ENCODE measurements at places on chromosomes 5 and 9.

DNA sequence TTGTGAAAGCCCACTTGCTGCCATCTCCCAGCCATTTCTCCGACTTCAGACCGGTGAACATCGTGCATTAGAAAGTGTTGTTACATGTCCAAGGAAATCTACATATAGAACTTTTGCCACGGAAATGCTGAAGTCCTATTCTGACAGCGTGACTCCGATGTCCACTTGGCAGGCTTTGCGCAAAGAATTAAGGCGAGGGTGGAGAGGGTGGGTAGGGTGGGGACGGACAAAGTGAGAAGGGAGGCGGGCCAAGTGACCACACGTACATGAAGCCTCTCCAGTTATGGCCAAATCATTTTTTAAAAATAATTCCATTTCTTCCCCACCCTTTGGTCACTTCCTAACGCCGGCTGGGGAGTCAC is 460 bp upstream of the ACO1 start:
- no peak for DNase-seq

DNA sequence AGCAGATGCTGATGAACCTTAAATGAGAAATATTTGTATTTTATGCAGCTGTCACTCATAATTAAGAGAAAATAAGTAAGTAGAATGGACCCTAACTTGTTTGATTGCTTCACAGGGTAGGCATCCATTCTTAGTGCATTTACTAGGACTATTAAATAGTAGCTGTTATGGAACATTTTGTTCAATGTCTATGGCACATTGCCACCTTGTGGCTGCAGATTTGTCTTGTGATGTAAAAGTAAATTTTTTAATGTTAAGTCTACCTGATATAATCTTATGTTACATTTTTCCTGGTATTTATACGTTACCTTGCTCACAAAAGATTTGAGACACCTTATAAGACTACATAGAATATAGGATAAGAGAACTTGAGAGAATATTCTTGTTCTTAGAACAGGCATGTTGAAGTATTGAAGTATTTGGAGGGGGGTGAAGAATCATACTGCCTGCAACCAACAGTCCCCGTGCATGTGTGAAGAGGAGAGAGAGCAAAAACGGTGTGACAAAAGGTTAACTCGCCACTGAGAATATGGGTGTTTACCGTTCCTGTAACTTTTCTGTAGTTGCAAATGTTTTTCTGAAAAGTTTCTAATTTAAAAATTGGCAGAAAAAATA is 161.1 kb downstream of the MAST4 start:
- DNase-seq, result peak; percentile 5

DNA sequence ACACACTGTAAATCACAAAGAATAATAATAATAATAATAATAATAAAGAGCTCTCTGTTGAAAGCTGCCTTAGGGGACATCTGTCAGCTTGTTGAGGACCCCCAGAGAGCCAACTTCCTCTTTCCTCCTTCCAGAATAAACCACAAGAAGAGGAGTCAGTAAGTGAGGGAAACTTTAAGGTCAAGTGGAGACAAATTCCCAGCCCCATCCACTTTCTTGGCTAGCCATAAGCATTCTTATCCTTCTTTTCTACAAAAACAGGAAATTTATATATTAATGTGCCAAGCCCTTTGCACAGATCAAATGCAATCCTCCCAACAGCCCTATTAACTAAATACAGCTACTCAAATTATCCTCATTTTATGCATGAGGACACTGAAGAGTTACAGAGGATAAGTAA is 9.4 kb upstream of the C5orf58 start:
- no peak for DNase-seq

- DNase-seq, result no peak
These were observed 71.0 kb downstream of the FER start for GRCh38 chr5:108818613-108819272.

DNA sequence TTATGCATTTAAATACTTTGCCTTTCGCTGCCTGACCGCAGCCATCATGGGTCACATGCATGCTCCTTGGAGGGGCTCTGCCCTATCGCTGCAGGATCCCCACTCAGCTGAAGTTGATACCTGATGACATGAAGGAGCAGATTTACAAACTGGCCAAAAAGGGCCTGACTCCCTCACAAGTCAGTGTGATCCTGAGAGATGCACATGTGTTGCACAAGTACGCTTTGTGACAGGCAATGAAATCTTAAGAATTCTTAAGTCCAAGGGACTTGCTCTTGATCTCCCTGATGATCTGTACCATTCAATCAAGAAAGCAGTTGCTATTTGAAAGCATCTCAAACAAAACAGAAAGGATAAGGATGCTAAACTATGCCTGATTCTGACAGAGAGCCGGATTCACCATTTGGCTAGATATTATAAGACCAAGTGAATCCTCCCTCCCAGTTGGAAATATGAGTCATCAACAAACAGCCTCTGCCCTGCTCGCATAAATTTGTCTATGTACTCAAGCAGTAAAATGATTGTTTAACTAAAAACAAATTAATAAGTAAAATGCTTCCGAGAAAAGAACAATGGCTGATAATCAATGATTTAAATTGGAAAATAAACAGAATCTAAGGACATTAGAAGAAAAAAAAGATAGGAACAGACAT is 41.6 kb upstream of the PPP2CA start:
- no peak for DNase-seq

DNA sequence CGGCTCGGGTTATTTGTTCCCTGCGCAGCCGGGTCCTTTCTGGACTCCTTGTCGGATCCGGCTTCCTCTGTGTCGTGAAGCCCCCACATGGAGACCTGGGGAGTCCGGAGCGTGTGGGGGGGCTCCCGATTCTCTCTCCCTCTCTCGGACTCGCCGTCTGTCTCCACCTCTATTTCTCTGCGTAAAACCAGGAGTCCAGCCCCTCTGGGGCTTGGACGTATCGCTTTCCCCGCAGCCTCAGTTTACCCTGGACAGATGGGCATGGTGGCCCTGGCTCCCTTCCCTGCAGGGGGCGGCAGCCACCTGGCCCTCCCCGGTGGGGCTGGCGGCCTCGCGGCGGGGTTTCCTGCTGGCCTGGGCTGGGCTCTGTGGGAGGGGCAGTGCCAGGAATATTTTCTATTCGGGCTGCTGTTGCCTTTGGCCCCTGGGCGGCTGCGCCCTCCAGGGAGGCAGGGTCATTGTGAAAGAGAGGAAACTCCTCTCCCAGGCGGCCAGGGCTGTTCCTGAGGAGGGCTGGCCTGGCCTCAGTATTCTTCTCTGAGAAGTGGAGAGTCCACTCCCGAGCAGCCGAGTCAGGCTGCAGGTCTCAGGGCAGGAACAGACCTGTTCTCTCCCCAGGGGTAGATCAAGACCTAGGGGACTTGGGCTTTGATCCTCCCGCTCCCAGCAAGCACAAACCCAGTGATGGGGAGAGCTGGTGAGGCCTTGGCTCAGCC is 665 bp downstream of the ASS1 start:
- DNase-seq, result no peak

DNA sequence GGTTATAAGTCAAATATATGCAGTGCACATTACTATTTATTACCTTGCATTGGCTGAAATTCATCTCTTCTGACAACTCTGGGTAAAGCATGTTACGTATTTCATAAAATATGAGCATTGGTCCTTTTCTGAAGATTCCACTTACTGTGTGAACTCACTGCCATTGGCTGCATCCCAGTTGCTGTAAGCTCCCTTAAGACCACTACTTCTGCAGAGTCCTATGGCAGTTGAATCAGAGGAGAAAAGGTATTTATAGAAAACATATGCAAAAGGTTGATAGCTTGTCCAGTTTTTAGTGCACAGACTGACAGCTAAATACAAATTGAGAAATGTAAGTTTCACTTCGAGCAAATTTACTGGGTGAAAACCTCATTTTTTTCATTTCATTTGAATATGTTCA is 394.6 kb upstream of the ARRDC3 start:
- no peak for DNase-seq

DNA sequence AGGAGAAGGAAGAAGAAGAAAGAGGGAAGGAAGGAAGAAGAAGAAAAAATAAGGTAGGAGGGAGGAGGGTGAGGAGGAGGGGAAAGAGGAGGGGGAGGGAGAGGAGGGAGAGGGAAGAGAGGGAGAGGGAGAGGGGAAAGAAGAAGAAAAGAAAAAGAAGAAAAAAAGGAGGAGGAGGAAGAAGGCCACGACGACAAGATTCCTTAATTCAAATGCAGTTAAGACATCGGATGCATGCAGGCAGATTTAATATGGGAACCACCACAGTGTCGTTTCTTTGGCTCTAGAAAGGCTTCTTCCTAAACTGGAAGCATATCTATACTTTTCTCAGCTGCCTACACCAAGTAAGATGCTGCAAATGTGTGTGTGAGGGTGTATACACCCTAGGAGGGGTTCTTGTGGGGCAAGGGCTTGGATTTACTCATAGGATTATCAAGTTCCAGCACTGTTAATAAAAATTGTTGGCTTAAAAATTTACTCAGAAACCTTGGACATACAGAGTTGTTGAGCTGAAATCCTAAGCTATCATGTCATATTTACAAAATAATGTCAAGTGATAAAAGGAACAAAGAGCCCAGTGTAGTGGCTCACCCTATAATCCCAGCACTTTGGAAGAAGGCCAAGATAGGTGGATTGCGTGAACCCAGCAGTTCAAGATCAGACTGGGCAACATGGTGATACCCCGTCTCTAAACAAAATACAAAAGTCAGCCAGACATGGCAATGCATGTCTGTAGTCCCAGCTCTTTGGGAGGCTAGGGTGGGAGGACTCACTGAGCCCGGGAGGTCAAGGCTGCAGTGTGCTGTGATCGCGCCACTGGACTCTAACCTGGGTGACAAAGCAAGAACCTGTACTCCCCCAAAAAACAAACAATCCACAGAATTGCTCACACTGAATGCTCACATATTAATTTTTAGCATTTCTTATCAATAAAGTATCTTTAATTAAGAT is 108.5 kb downstream of the UBAP2 start:
- DNase-seq, result no peak

- DNase-seq, result no peak
These were observed 13.4 kb upstream of the AIF1L start for GRCh38 chr9:131082774-131083512.

GRCh38 chr5:103014983-103015382 is 105.0 kb downstream of the GIN1 start:
- DNase-seq, result no peak

DNA sequence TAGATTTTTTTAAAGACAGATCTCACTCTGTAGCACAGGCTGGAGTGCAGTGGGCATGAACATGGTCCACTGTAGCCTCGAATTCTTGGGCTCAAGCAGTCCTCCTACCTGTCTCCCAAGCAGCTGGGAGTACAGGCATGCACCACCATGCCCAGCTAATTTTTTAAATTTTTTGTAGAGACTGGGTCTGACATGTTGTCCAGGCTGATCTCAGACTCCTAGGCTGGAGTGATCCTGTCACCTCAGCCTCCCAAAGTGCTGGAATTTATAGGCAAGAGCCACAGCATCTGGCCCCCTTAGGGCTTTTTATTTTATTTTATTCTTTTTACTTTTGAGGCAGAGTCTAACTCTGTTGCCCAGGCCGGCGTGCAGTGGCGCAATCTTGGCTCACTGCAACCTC is 56.4 kb downstream of the NSD1 start:
- DNase-seq, result no peak

- DNase-seq, result no peak
These were observed 10.9 kb downstream of the GNE start for GRCh38 chr9:36247356-36247755.

- DNase-seq, result no peak
These were observed 10.4 kb upstream of the GLIPR2 start for GRCh38 chr9:36126016-36126730.

DNA sequence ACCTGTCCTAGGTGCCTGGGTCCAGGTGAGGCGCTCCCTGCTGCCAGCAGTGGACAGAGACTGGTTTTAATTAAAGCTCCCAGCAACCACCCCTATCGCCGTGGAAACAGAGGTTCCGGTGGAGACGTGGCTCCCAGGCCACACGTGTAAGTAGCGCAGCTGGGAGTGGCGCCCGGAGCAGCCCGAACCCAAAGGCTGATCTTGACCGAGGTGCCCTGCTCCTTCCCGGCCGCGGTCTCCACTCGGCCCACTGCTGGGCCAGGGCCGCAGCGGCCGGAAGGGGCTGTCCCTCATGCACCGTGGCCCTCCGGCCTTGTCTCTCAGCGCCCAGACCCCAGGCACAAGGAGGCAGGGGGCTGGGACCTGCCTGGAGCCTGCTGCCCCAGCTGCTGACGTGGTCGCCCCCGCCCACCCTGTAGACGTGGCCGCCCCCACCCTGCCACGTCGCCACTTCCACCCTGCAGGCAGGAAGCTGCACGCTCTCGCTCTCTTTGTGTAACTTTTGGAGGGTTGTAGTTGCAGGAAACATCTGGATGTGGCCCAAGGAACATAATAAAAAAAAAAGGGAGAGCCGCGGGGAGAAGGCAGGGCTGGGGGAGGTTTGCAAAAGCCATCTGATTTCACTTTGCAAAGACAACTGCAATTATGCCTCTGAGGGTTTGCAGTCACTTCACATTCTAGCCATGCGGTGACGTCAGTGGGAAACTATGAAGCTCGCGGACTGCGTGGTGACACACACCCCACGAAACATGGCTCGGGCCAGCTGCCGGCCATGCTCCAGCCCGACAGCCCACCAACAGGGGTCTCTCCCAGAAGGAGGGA is 129.9 kb downstream of the RXRA start:
- peak; percentile 52 for DNase-seq

DNA sequence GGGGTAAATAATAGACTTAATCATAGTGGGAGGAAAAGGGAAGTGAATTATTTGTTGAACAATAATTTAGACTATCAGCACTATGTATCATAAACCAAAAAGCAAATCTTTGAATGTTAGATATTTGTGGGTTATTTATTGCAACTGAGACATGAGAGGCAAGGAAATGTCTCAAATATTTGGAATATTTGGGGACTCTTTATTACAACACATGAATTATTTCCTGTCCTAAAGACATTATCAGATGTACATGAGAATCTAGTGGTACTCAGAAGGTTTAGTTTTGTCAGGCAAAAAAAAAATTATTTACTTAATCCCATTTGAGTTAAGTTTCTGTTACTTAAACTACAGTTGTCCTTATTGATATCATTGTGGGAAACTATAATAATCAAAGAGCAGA is 91.1 kb downstream of the TLR4 start:
- DNase-seq, result no peak

DNA sequence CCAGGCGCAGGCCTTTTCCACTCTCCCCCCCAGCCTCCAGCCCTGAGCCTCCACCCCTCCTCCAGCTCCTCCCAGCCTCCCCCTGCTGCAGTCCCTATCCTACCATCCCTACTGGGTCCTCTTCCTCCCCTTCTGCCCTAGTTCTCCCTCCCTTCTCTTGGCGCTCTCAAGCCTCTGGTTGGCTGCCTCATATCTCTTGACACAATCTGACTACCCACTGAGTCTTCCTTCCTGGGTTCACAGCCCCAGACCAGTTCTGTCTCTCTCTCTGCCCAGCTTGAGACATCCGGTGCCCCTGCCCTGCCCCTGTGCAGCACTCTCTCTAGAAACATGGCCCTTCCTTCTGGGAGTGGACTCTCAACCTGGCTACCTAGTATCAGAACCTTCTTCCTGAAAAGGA is 76.2 kb downstream of the TSPAN17 start:
- DNase-seq, result no peak

DNA sequence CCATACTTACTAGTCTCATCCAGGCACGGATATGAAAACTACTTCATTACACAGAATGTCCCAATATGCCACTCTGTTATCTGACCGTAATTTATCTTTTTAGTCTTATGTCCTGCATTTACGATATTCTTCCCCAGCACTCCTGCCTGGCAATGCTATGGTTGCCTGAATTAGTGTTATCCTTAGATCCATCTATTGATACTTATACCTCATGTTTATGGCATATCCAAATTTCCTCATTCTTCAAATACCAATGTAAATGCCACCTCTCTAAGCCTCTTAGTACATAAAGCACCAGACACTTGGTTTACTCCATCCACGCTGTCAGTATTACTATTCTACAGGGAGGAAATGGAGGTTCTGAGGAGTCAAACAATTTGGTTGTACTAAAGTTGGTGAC is 507.8 kb upstream of the NMUR2 start:
- DNase-seq, result no peak

GRCh38 chr5:68330574-68330973 is 115.0 kb downstream of the PIK3R1 start:
- no peak for DNase-seq

Data from stimulated activated CD4-positive, alpha-beta T cell treated with anti-CD3 and anti-CD28 coated beads, TNF-alpha, amount 100 ng/mL, for 24 hours (primary cell).